Smooth muscle cell of the umbilical artery (primary cell): ENCODE measurements at places on chromosomes 5 and 9. TPM values are rescaled to one million over a fixed set of nuclear protein-coding genes. Genes with fewer than 3 reads are reported as not detected.

Gene SPINK1
- total RNA-seq, result 0.23 and 0.59 TPM in 2 replicates

Gene ABCA1
- 198 and 229 TPM in 2 replicates for total RNA-seq

Gene TNFSF15
- 0.32 and 3.0 TPM in 2 replicates for total RNA-seq

Gene ARID3C
- 0.18 TPM in 1 of 2 replicates, not detected in the other for total RNA-seq

Gene BAAT
- total RNA-seq, result 0.23 TPM in 1 of 2 replicates, not detected in the other

Gene ZNF622
- total RNA-seq, result 47.1 and 60.9 TPM in 2 replicates
